ENCODE measurements at places on chromosomes 4 and X.
A peak's percentile ranks its signal among the peaks of the same experiment; 100 is the strongest.

DNA sequence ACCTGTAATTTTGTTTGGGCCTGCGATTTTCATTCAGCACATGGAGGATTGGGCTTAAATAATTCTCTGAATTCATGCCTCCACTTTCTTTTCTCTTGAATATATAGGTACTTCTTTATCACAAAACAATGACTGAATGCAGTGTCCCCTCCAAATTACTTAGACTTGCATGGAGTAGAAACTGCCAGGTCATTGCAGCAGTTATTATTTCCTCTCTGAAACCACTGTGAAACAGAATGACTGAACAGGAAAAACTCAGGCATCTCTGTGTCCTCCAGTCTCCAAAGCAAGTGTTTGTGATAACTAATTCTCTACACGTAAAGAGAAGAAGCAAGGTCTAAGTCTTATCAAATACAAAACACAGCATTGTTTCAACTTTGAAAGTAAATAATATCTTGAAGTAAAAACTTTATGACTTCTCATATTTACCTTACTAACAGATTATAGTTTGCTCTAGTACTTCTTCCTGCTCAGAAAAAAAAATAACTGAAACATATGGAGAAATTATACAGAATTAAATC is 144.5 kb upstream of the DIAPH2 start:
- H3K4me1 ChIP-seq = no peaks in the 10 kb centered on the region
- no peak for DNase-seq
- H3K36me3 ChIP-seq = no peaks in the 10 kb centered on the region

GRCh38 chr4:4391866-4392265 is 5.0 kb downstream of the NSG1 start:
- no peak for DNase-seq
- H3K4me3 ChIP-seq = no peak overlapping the region
- no peaks in the 10 kb centered on the region for H3K36me3 ChIP-seq

DNA sequence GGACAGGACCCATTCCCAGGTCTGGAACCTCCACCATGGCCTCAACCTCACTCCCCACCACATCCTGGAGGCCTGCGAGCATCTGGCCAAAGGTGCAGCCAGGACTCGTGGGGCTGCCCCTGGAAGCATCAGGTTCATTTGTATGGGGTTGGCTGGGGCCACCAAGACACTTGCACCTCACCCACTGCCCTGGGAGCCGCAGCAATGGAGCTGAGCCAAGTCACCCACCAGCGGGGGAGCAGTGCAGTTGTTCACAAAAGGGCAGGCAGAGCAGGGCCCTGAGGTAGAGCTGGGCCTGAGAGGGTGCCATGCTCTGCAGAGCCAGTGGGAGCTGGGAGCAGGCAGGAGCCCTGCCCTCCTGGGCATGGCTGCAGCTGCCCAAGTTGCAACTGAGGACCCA is 163.5 kb downstream of the FAM47A start:
- H3K4me3 ChIP-seq = no peak overlapping the region
- no peak overlapping the region for H3K27ac ChIP-seq
- H3K36me3 ChIP-seq = no peaks in the 10 kb centered on the region
- H3K27me3 ChIP-seq = no peaks in the 10 kb centered on the region
- DNase-seq = no peak

GRCh38 chrX:120120223-120120622 is 4.5 kb upstream of the RHOXF1 start:
- H3K4me1 ChIP-seq = no peaks in the 10 kb centered on the region
- H3K27me3 ChIP-seq = no peaks in the 10 kb centered on the region
- no peak overlapping the region for H3K4me3 ChIP-seq
- DNase-seq = no peak

- no peaks in the 10 kb centered on the region for H3K4me1 ChIP-seq
- H3K4me3 ChIP-seq = no peak overlapping the region
- DNase-seq = peak; percentile 8
Measured at GRCh38 chr4:26837993-26838842, 22.4 kb upstream of the STIM2 start.

GRCh38 chr4:156146571-156146970 is 192.9 kb upstream of the CTSO start:
- H3K36me3 ChIP-seq = no peaks in the 10 kb centered on the region
- no peak overlapping the region for H3K27ac ChIP-seq
- no peaks in the 10 kb centered on the region for H3K27me3 ChIP-seq
- no peak for DNase-seq
- H3K4me3 ChIP-seq = no peak overlapping the region

GRCh38 chr4:79764120-79764519 is 308.9 kb downstream of the ANTXR2 start:
- no peaks in the 10 kb centered on the region for H3K36me3 ChIP-seq
- H3K4me3 ChIP-seq = no peak overlapping the region
- no peak overlapping the region for H3K27ac ChIP-seq
- peaks cover 1% of the 10 kb centered on the region for H3K27me3 ChIP-seq

DNA sequence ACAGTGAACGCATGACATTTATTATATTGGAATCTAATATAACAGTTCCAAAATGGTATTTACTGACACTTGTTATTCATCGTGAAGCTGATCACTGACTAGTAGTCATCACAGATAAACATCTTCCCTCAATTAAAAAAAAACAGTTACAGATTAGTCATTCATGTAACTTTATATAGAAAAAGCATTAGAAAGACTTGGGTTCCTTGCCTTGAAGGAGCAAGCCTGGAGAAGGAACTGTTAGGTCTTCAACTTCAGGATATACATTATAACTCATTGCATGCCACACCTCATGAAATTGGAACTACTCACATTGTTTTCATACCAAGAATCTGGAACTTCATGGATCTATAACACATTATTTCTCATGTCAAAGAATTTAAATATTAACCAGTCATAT is 317.7 kb downstream of the CCSER1 start:
- no peaks in the 10 kb centered on the region for H3K36me3 ChIP-seq
- no peak overlapping the region for H3K27ac ChIP-seq
- no peak overlapping the region for H3K4me3 ChIP-seq
- H3K4me1 ChIP-seq = no peaks in the 10 kb centered on the region
- DNase-seq = no peak

GRCh38 chrX:56798339-56798711 is 69.3 kb downstream of the NBDY start:
- DNase-seq = no peak
- H3K27ac ChIP-seq = no peak overlapping the region
- H3K4me3 ChIP-seq = no peak overlapping the region
- H3K36me3 ChIP-seq = no peaks in the 10 kb centered on the region

DNA sequence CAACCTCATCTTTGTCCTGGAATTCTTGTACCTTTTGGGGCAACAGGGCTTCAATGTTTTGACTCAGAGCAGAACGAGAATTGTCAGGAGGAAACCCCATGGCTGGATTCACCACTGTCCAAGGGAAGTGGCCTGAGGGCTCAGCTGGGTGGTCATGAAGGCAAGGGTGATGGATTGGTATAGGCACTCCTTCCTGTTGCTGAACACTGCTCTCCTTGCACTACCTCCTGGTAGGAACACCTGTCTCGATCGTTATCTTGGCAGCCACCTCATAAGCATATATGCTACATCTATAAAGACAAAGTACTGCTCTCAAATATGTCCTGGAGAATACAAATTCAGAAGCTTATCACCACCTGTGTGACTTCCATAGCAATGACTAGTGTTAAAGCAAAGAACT is 79.8 kb downstream of the CCNG2 start:
- no peaks in the 10 kb centered on the region for H3K36me3 ChIP-seq
- H3K27ac ChIP-seq = no peak overlapping the region
- DNase-seq = no peak
- H3K4me1 ChIP-seq = no peaks in the 10 kb centered on the region

DNA sequence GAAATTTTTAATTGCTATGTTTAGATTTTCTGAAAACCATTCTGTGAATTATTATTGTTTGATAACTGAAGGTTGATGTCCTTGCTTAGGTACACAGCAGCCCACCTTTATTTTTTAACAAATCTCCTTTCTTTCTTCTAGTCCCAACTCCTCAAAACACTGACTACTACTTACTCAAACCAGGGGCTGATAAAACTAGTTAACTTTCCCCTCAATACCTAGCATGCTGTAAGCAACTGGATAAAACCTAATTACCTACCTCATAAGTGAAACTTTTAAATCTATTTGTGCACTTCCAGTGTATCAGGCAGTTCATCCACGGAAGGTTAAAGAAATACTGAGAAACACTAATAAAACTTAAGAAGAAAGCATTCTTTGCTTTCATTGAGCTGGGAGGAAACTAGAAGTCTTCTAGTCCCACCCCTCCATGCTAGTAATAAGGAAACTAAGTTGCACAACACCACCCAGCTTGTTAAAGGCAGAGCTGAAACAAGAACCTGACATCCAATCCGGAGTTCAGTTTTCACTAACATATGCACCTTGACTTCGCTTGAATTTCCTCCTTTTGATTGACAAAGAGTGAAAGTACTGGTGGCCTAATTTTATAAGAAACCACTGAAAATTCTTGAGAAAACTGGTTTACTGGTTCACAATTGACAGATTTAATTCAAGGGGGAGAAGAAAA is 180.2 kb upstream of the TET2 start:
- H3K27me3 ChIP-seq = peaks cover under 1% of the 10 kb centered on the region
- no peaks in the 10 kb centered on the region for H3K36me3 ChIP-seq
- peak overlapping the region; percentile 58 for H3K4me3 ChIP-seq

DNA sequence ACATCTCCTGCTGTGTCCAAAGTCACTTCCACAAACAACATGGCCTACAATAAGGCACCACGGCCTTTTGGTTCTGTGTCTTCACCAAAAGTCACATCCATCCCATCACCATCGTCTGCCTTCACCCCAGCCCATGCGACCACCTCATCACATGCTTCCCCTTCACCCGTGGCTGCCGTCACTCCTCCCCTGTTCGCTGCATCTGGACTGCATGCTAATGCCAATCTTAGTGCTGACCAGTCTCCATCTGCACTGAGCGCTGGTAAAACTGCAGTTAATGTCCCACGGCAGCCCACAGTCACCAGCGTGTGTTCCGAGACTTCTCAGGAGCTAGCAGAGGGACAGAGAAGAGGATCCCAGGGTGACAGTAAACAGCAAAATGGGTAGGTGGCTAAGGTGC is 123.9 kb downstream of the PDLIM5 start:
- peaks cover 8% of the 10 kb centered on the region for H3K36me3 ChIP-seq
- H3K4me1 ChIP-seq = no peaks in the 10 kb centered on the region
- DNase-seq = no peak

GRCh38 chrX:48590203-48591103 is 6.8 kb upstream of the WDR13 start:
- no peak overlapping the region for H3K27ac ChIP-seq
- no peak for DNase-seq
- no peaks in the 10 kb centered on the region for H3K4me1 ChIP-seq
- H3K36me3 ChIP-seq = no peaks in the 10 kb centered on the region

DNA sequence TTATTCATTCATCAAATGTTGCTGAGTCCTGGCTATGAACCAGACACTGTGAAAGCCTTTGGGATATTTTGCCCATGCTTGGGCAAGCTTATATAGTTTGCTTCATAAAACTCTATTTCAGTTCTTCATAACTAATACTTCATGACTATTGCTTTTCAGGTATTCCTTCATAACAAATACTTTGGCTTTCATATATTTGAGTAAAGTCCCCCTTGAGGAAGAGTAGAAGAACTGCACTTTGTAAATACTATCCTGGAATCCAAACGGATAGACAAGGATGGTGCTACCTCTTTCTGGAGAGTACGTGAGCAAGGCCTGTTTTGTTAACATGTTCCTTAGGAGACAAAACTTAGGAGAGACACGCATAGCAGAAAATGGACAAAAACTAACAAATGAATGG is 1.7 kb upstream of the AFP start:
- peak; percentile 0 for DNase-seq
- H3K27me3 ChIP-seq = no peaks in the 10 kb centered on the region
- no peak overlapping the region for H3K27ac ChIP-seq
- H3K4me1 ChIP-seq = no peaks in the 10 kb centered on the region
- H3K36me3 ChIP-seq = no peaks in the 10 kb centered on the region
- H3K4me3 ChIP-seq = no peak overlapping the region

DNA sequence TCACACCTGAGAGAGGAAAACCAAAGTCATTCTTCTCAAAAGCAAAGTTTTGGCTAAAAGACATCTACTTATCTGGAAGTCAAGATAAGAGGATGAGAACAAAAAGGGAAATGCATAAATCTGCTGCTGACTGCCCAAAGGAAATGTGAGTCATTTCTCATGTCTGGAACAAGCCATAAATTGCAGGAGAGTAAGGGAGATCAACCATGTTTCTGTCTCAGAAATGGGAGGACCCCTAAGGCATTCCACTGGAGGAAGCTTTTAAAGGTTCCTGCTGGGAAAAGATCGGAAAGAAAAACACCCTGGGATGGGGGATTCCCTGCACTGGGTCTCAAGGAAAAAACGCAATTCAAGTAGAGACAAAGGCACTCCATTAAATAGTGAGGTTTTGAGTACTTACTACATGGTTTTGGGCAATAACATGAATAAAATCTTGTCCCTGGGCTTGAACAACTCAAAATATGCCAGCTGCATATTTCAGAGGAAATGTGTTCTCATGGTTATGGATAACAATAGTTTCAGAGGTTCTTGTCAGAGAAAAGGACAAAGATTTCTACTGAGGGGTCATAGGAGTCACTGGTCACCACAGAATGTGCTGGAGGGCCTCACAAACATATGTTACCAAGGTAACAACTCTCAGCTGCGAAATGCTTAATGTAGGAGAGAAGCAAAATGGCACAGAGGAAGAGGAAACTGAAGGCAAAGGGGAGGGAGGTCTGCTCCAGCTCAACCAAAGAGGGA is 19.3 kb downstream of the GPR143 start:
- H3K36me3 ChIP-seq = no peaks in the 10 kb centered on the region
- no peaks in the 10 kb centered on the region for H3K27me3 ChIP-seq
- no peak overlapping the region for H3K27ac ChIP-seq
- H3K4me3 ChIP-seq = no peak overlapping the region
- peaks cover 6% of the 10 kb centered on the region for H3K4me1 ChIP-seq

- H3K36me3 ChIP-seq = no peaks in the 10 kb centered on the region
- H3K27ac ChIP-seq = no peak overlapping the region
- DNase-seq = no peak
- no peak overlapping the region for H3K4me3 ChIP-seq
- H3K4me1 ChIP-seq = no peaks in the 10 kb centered on the region
- no peaks in the 10 kb centered on the region for H3K27me3 ChIP-seq
Measured at GRCh38 chrX:134026565-134027311, 41.3 kb upstream of the GPC3 start.

GRCh38 chr4:114997576-114998247 is 115.7 kb downstream of the NDST4 start:
- H3K4me3 ChIP-seq = no peak overlapping the region
- H3K4me1 ChIP-seq = no peaks in the 10 kb centered on the region
- DNase-seq = no peak
- no peaks in the 10 kb centered on the region for H3K36me3 ChIP-seq

DNA sequence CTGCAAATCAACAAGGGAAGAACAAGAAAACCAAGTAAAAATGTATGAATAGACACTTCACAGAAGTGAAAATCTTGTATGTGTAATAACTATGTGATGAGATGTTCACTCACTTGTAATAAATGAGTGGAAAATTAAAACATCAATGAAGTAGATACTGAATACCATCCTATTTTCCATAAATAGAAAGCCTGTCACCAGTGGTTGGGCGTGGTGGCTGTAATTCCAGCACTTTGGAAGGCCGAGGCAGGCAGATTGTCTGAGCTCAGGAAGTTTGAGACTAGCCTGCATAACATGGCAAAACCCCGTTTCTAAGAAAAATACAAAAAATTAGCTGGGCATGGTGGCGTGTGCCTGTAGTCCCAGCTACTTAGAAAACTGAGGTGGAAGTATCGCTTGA is 53.5 kb upstream of the SOD3 start:
- no peaks in the 10 kb centered on the region for H3K36me3 ChIP-seq
- no peak for DNase-seq
- no peak overlapping the region for H3K4me3 ChIP-seq
- no peaks in the 10 kb centered on the region for H3K4me1 ChIP-seq
- H3K27ac ChIP-seq = no peak overlapping the region

GRCh38 chr4:158170691-158171561 is 1.9 kb downstream of the GASK1B start:
- no peaks in the 10 kb centered on the region for H3K36me3 ChIP-seq
- H3K4me3 ChIP-seq = no peak overlapping the region
- no peaks in the 10 kb centered on the region for H3K27me3 ChIP-seq
- no peak overlapping the region for H3K27ac ChIP-seq
- H3K4me1 ChIP-seq = no peaks in the 10 kb centered on the region
- peak; percentile 4 for DNase-seq
